Esophagus squamous epithelium (tissue), 5 donors: ENCODE measurements at places on chromosomes 6 and 20.
A peak's percentile ranks its signal among the peaks of the same experiment; 100 is the strongest.

- DNase-seq: no peak
These were observed 12.8 kb downstream of the ADNP start for GRCh38 chr20:50918403-50918802.

GRCh38 chr20:21355981-21356380 lies 41.3 kb downstream of the NKX2-4 start:
- no peak for DNase-seq

DNA sequence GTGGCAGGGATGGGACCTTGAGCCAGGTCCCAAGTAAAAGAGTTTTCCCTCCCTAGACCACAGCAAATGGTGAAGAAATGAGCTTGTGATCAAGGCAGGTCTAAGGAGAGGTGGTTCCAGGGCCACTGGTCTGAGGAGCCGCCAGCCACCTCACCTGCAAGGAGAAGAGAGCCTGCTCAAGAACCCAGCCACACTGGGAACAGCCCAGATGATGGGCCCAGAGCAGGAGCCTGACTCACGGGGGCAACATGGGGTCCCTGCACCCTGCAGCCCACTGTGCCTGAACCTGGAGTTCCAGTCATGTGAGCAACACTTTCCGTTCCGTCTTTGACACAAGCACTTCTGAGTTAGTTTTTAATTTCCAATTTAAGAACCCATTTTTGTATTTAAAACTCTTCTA lies 204.5 kb upstream of the CDH4 start:
- no peak for DNase-seq

DNA sequence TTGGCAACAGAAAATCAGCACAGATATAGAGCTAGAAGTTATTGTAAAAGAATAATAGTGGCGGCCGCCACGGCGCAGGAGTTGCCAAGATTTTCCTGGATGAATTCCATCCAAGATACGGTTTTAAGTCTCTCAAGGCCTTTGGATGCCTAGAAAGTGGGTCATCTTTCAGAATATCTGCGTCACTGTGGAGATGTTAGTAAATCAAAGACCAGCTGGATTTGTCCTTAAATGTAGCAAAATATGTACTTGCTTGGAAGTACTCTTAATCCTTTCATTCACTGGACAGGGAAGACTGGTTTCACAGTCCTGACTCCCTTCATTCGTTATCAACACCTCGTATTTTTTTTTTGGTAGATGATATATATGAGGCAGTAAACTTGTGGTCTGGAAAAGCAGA lies 83.0 kb downstream of the SLC22A3 start:
- DNase-seq: no peak

DNA sequence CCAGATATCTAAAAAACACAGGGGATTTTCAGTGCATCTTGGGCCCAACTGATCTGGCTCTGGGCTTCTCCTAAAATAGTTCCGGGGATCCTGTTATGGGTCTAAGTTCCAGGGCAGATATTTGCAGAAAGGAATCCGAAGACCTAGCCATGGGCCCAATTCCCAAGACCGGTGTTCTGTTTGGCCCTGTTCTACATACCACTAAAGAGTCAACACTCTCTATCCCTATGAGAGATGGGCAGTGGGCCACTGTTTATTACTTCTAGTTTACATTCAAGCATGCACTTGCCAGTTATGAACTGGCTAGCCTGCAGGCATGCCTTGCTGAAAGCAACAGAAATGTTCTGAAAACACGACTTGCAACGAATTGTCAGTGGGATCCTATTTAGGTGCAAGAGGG lies 87.4 kb upstream of the PLCB4 start:
- DNase-seq: no peak

GRCh38 chr6:43716099-43716498 lies 28.5 kb upstream of the MRPS18A start:
- DNase-seq: no peak

DNA sequence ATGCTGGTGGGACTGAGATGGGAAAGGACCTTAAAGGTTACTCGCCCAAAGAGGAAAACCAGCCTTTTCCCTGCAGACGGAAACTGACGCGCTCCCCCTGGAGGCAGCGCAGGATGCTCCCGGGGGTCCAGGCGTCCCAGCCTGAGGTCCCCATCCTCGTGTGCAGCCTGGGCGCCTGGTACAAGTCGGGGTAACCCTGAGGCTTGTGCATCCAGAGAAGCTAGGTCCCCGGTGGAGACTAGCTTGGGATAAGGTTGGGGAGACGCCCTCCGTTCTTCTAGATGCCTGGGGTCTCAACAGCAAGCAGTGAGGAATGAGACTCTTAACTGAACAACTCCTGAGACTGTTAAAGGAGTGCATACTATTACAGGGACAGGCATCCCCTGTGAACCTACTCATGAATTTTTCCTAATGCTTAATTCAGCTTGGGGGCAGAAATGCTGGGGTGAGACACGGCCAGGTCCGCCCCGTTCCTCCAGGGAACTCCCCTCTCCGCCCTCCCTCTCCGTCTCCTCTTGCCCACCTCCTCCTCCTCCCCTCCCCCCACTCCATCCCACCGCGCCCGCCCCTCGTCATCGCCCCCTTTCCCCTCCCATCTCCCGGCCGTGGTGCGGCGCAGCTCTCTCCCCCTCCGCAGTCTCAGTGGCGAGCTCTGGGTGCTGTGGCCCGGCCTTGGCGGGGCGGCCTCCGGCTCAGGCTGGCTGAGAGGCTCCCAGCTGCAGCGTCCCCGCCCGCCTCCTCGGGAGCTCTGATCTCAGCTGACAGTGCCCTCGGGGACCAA lies at the start of gene PRSS35:
Gene PRSS35, plus strand, starts transcription at position 634 of the 781 bp plus-strand sequence. CDS start 10,908 bp downstream, outside the sequence.
- no peak for DNase-seq

DNA sequence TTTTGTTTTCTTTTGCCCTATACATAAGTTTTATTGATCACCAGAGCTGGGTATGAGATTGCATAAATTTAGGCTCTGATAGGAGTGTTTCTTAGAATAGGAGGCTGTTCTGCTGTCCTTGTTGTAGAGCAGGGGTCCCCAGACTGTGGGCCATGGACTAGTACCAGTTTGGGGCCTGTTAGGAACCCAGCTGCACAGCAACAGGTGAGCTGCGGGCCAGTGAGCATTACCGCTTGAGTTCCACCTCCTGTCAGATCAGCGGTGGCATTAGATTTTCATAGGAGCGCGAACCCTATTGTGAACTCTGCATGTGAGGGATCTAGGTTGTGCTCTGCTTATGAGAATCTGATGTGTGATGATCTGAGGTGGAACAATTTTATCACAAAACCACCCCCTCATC lies 26.2 kb downstream of the PHF3 start:
- DNase-seq: no peak

- no peak for DNase-seq
These were observed 8.4 kb upstream of the NUP153 start for GRCh38 chr6:17714879-17715851.

- peak; percentile 25 for DNase-seq
These were observed 18.6 kb downstream of the ANKRD60 start for GRCh38 chr20:58209652-58210397.

DNA sequence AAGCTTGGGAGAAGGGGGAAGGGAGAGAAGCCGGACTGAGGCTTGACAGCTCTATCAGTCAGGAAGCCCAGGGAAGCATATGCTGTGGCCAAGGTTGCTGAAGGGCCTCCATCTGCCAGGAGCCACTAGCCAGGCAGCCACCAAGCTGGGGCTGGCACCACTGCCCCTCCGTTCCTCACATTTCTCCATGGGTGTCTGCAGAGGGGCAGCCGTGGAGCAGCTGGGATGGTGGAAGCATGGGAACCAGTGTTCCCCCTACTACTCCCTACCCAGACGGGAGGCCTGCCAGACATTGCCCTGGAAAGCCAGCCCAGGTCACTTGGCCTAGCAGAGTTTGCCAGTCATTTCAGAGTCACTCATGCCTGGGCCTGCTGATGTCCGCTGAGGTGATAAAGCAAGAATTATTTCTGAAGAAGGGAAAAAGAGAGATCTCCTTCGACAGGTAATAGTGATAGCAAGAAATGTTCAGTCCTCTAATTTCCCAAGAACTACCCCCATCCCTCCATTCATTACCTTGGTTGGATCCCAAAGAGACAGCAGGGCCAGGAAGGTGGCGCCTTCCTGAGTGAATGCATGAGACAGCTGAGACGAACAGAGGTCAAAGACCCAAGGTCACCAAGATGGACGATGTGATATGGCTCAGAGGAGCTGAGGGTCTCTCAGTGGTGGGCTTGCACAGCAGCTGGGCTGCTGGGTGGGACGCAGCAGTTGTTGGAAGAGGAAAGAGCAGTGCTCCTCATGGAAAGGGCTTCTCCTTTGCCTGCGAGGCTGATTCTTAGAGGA lies 21.9 kb downstream of the SNPH start:
- DNase-seq: no peak

DNA sequence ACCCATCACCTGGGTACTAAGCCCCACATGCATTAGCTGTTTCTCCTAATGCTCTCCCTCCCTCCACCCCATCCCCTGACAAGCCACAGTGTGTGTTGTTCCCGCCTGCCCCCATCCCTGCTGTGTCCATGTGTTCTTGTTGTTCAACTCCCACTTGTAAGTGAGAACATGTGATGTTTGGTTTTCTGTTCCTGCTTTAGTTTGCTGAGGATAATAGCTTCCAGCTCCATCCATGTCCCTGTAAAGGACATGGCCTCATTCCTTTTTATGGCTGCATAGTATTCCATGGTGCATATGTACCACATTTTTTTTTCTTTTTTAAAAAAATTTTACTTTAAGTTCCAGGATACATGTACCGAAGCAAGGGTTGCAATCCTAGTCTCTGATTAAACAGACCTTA lies 76.7 kb downstream of the RNF217 start:
- no peak for DNase-seq

DNA sequence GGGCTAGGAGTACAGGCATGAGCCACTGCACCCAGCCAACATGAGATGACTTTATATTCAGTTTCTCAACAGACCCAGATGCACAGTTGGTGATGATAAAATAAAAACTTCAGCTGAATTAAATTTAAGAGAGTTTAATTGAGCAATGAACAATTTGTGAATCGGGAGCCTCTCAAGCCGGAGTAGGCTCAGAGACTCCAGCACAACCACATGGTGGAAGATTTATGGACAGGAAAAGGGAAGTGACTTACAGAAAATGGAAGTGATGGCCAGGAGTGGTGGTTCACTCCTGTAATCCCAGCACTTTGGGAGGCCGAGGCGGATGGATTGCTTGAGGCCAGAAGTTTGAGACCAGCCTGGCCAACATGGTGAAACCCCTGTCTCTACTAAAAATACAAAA lies 10.4 kb upstream of the BCAS4 start:
- DNase-seq: no peak

GRCh38 chr20:43761386-43762340 lies 34.9 kb upstream of the GTSF1L start:
- no peak for DNase-seq

DNA sequence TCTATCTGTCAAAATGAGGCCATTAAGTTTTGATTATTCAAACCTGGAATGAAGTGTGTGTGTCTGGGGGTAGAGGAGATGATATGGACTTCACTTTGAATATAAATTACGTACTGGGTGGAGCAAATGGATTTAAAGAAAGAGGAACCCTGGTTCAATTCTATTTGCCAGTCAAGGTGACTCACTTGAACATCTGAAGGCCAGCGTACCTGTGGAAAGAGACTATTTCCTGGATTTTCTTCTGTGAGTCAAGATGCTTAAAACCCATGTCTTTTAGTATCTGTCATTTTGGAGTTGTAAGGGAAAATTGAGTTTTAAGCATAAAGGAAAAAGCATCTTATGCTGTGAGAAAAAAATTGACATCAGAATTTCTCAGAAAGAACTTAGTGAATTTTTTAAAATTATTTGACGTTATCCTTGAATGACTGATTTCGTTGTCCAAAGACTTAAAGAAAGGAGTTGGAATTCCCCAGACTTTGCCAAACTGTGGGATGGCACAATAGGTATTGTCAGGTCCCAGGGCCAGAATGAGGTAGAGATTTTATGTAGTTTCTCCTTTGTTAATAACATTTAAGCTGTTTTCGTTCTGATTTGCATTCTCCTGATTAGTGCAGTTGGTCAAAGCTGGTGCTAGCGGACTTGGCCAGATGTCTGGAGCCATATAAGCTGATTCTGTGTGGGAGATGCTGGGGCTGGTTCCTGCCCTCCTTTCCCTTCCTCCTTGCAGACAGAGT lies 2.4 kb upstream of the PPP1R14C start:
- no peak for DNase-seq

DNA sequence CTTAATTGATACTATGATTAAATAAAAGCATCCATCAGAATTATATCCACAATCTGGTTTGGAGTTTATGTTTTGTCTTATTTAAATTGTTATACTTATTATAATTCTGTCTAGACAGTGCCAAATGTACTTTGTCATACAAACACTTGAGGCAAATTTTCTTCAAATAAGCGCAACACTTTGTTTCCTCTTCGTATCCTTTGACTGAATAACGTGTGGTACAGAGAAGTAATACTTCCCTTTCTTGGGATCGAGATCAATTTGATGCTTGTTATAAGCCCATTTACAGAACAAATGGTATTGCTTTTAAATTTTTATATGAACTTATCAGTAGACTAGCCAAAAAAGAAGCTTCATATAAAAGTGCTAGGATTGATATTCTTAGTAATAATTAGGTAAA lies 111.0 kb downstream of the ATG5 start:
- no peak for DNase-seq

- no peak for DNase-seq
These were observed 52.8 kb upstream of the FILIP1 start for GRCh38 chr6:75546381-75546780.

- no peak for DNase-seq
These were observed 21.1 kb downstream of the SGK1 start for GRCh38 chr6:134296762-134297161.

DNA sequence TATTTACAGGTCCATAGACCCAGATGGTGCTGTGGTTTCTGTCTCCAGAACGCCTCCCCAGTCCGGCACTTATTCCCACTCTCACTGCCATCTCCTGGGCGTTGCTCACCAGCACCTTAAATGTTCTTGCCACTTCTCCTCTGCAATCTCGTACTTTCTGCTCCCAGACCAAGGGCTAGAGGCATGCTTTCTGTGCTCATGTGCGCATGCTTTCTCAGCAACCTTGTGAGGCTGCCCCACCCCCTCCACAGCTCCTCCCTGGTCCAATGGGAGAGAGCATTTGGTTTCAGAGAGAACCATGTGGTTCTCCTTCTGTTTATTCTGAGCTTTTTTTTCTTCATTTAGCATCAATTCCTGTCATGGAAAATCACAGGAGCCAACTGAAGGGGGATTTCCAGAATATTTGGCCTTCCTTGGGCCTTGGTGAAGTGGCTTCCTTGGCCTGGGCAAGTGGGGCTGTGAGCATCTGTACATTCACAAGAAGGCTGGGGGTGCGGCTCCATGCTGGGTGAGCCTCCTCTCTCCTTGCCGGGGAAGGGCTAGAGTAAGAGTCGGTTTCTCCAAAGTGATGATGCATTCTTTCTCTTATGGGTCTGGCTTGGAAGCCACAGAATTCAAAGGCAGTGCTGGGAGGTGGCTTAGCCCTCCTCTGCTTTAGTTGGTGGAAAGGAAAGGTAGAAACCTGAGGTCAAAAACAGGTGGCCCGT lies 66.6 kb downstream of the PHACTR3 start:
- DNase-seq: no peak

DNA sequence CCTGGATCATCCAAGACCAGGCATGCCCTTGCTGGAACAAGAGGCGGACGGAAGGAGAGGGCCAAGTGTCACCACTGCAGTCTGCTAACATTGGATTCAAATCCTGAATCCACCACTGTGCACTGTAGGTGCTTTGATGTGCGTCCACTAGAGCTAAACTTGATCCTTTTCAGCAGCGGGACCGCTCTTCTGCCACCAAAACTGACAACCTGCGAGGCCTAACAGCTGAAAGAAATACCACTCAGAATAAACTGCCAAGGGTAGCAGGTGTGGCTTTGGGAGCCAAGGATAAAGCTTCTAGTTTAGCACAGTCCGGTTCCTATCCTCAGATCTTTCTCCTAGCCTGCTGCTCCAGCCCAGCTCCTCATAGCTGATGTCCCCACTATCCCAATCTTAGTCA lies 108.0 kb downstream of the ATXN1 start:
- no peak for DNase-seq
